Thoracic aorta (tissue), 2 donors: ENCODE measurements at places on chromosomes 12 and 14. TPM values are rescaled to one million over a fixed set of nuclear protein-coding genes. Genes with fewer than 3 reads are reported as not detected.

The CRIP1 gene
- 75.4 TPM for total RNA-seq

GRCh38 chr12:5259523-5259922, 172.4 kb upstream of the NTF3 start:
- DNase-seq, result no peak

DNA sequence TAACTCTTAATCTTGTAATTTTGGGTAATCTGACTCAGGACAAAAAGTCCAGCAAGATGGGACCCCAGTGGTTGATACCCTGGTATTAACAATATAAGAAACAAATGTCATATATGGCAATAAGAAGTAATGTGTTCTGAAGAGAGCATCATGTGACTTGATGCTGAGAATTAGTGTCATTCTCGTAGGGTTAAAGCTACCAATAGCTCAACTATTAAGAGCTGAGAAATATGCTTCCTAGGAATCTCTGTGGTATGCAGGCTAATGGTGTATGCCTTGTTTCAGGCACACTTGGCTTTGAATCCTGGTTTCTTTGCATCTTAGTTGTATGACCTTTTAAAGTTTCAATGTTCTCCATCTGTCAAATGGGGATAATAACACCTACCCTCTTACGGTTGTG, 9.1 kb downstream of the MYRFL start:
- DNase-seq, result no peak

DNA sequence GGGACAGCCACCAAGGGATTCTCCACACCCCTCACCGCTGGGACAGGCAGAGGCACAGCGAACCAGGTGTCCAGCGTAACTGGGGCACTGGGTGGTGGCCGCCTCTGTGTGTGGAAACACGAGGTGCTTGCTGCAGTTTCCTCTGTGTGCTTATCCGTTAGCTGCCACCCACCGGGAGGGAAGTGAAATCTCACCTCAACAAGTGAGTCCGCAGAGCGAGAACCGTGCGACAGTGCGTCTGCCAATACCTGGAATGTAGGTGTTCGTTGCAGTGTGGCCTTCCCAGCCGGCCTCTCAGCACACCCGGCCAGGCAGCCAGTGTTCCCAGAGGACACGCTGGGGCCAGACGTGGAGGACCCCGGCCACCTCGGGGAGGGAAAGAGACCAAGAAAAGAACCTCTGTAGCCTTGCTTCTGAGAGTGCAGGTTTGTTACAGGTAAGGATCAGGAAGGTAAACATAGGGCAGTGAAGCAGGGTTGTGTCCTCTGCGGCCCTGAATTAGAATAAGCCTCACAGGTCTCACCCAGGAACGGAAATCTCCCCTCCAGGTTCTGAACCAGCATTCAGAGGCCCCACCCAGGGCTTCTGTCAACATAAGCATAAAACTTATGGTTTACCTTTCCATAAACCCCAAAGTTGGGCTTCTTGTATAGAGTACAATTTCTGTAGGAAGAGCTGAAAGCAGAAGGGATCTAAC, 1.5 kb downstream of the BCL2L14 start:
- DNase-seq, result no peak

DNA sequence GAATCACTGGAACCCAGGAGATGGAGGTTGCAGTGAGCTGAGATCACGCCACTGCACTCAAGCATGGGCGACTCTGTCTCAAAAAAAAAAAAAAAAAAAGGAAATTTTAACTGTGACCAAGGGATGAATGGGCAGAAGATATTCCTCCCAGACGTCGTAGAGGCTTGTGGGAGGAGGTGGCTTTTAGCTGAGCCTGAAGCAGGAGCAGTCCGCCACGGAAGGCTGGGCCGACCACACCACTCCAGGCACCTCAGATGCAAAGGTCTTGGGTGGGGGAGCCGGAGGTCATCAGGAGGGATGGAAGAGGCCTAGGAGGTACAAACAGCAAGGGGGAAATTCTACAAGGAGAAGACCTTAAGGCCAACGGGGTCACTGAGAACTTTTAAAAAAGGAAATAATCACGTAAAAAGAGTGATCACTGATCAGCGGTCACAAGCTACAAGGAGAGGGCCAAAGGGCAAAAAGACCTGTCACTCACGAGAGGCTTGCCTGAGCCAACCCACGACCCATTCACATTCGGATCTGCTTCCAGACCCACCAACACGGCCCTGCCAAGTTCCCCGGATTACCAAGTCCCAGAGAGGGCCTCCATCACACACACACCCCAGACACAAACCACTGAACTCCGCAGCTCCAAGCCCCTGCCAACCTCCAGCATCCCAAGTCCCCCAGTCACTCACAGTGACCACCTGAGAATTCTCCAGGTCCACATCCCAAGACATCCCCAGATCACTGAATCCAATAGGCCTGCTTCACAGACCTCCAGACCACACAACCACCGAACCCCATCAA, 3.5 kb downstream of the ZNF605 start:
- no peak for DNase-seq

- no peak for DNase-seq
Observed at GRCh38 chr12:79300199-79300568, 390.6 kb downstream of the PAWR start.

- no peak for DNase-seq
Observed at GRCh38 chr14:94654071-94654861, 42.1 kb downstream of the SERPINA3 start.
